ENCODE measurements at places on chromosomes 16 and 17.

- no peak for DNase-seq
These were observed 31.1 kb downstream of the SGSM2 start for GRCh38 chr17:2368359-2368758.

GRCh38 chr16:79698341-79698753 lies 97.8 kb upstream of the MAF start:
- DNase-seq = no peak

GRCh38 chr17:13244513-13244912 lies 226.7 kb upstream of the ELAC2 start:
- DNase-seq = no peak

- DNase-seq = no peak
These were observed 3.2 kb downstream of the AMFR start for GRCh38 chr16:56421976-56422669.

DNA sequence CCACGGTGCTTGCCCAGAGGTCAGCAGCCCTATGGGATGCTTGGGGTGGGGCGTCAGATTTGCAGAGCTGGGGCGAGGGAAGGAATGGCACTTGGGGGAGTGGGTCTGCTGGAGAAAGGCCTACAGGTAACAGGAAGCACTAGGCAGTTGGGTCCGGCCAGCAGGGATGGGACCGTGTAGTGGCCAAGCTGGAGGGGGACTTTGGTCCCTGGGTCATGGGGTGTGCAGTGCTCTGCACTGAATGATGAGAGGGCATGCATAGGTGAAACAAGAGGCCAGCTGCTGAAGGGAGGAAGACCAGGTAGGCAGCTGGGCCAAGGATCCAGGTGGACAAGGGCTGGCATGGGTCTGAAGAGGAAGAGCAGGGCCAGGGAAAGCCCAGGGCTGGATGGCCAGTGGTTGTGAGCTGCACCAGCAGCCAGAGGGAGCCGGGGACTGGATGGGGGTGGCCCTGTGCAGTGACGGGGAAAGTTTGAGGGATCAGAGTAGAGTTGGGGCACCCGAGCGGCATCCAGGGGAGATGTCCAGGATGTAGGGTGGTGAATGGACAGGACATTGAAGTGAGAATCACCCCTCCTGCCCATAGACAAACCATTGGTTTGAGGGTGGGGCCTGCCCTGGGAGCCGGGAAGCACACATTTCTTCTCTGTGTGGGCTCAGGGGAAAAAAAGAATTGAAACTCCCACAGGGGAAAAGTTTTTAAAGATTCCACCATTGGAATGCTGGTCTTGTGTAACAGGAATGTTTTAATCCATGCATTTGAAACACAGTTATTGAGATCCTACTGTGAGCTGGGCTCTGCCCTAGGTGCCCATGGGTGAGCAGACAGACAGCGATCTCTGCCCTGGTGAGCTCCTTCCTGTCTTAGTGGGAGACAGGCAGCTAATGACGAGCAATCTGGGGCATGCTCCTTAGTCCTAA lies 25.1 kb downstream of the RAI1 start:
- no peak for DNase-seq

DNA sequence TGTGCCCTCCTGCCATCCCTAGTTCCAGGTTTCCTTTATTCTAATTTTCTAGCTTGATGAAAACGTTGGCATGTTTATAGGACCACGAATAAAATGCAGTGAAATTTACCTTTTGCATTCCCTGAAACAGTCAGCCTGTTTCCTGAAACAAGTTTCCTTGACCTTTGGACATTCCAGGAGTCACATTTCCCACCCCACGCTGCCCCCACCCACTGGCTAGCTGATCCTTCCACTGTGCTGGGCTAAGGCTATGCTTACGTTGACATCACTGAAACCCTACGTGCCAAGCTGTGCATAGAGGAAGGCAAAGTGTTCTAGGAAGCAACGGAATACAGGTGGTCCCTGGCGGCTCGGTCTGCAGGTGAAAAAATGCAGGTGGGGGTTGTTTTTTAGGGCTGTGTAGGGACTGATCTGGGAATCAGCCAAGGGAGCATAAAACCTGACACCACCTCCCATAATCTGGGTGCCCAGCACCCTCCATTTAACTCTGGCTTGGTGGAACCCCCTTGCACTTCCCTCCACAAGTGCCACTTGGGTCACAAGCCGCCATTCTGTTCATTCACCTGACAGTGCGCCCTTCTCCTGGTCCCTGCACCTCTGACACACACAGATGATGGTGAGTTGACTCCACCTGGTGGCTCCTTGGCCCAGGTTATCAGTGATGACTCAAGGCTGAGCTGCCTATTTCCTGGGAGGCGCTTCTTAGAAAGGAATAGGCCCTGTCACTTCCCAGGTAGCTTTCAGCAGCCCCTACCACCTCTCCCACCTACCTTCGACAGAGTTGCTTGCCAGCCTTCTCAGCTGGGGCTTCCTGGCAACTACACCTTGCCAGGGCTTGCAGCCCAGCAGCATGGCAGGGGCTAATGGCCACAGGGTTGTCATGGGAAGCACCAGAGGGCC lies 83.7 kb downstream of the N4BP1 start:
- no peak for DNase-seq

DNA sequence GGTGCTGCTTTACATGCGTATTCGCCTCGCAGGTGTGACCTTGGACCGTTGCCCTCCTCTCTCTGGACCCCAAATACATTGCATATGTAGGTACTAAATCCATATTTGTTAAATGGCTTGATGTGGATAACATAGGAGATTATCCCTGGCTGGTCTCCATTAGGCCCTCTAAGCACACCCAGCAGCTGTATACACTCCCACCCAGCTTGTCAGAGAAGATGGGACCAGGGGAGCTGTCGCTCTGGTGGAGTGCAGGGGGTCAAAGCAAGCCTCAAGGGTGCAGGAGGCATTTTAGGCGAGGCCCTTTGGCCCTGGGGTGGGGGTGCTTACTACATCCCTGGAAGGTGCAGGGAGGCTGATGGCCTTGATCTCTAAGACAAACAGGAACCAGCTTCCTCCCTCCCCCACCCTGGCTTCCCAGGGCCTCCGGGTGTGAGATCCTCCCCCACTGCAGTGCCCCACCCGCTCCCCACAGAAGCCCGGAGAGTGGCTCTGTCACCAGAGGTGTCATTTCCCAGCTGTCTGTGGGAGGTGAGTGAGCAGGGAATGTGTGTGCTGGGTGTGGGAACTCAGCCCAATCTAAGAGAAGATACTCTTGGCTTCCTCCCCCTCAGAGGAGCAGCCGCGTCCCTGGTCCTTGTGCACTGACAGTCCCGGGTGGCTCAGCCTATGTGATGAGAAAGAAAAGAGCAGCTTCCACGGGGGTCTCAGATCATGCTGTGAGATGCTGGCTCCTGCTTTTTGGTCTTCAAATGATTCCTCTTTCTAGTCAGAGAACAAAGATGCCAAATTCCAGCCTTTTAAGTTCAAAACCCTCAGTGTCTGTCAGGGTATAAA lies 1.4 kb upstream of the VAMP2 start:
- peak; percentile 59 for DNase-seq

- DNase-seq = no peak
These were observed 11.9 kb upstream of the TEDC2 start for GRCh38 chr16:2447920-2448583.

GRCh38 chr16:72814226-72814625 lies 233.7 kb downstream of the ZFHX3 start:
- DNase-seq = no peak

DNA sequence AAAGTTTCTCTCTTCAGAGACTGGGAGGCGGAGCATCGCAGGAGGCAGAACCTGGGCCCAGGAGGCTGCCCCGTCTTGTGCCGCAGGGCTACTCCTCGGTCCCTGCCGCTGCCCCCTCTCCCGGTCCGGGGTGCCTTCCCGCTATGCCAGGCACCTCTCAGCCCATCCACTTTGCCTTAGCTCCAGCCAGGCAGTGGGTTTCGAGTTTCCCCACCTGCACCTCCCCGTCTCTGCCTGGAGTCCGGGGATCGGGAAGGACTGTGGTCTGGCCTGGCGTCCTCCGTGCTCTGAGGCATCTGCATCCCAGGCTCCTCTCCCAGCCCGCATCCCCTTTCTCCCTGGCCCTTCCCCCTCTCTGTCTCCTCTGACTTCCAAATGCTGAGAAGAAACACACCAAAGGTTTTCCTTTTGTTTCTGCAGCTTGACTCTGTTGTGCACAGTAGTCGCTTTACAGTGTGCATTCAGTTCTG lies 26.8 kb upstream of the PIK3R6 start:
- no peak for DNase-seq

GRCh38 chr16:12900599-12901203 lies 697 bp upstream of the SHISA9 start:
- peak; percentile 32 for DNase-seq

DNA sequence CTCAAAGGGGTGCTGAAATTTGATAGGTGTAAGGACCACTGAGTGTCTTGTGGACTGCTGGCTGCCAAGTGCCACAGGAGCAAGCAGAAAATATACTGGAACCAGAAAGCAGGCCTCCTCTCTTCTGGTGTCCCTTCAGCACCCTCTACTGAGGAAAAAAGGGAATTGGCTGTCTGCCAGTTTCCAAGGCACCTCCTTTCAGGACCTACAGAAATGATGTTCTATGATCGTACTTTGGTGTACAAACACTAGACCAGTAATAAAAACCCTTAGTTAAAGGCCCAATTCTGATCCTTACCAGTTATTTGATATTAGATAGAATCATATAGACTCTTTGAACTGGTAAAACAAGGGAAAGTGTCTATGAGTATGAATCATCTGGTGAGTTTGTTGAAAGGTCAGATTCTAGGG lies 35.8 kb upstream of the BCAS3 start:
- no peak for DNase-seq

DNA sequence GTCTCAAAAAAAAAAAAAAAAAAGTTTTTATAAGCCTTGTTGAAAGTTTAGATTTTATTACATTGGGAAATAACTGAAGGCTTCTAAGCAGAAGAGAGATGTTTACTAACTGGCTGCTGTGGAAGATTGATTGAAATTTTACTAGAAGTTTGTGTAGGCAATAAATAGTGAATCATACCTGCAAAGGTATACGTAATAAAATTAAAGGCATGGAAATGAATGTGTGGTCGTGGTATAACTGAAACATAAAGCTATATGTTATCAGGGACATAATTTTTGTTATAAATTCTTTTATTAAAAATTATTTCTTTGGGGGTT lies 8.7 kb downstream of the LUC7L3 start:
- no peak for DNase-seq

DNA sequence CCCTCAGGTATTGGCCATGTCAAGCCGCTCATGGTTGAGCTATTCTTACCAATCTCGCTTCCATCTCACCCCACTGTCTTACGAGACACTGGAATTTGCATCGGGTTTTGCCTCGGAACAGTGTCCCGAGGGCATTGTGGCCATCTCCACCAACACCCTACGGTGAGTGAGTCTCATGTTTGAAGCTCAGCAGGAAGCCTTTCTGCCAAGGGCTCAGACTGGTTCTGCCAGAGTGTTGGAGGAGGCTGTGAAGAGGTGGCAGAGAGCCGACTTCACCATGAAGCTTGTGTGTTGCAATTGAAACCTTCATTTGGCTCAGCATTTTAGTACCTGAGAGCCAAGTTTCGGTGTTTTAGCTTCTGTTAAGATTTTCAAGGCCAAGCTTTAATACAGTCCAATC lies 38.0 kb downstream of the SF3B3 start:
- no peak for DNase-seq

- no peak for DNase-seq
These were observed 190.7 kb upstream of the DYNLRB2 start for GRCh38 chr16:80350061-80350460.

DNA sequence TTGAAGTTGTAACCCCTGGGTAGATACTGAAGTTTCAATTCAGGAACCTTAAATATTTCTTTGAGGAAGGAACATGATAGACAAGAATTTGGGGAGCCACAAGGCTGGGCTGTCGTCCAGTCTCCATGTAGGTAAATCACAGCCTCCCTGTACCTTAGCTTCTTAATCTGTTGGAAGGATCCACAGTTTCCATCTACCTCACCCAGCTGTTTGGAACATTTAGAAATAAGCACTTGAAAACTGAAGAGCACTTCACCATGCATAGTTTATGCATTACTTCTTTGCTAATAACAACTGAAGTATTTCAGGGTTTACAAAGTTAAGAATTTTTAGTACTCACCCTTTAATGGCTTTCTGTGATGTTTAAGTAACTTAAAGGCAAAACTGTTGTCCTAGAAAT lies 17.2 kb downstream of the TXNDC11 start:
- no peak for DNase-seq

GRCh38 chr16:49575346-49576172 lies 202.0 kb downstream of the C16orf78 start:
- DNase-seq = no peak

GRCh38 chr16:54362591-54363206 lies 76.1 kb upstream of the IRX3 start:
- no peak for DNase-seq

GRCh38 chr16:67187175-67187890 lies 2.6 kb downstream of the EXOC3L1 start:
- no peak for DNase-seq

DNA sequence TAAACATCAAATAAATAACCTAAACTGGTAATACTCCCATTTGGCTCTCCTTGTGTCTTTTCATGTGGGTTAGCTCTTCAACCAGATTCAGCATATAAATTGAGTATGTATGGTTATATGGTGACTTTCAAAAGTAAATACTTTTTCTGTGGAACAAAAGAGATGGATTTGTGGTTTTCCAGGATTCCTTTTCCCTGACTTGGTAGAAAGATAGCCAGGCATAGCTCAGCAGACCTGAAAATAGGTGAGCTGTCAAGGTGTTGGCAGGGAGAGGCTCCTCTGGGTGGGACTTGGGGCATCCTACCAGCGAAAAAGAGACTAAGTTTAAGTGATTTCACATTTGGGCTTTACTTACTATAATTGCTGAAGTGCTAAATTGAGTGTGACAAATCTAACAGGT lies 80.3 kb downstream of the FTO start:
- DNase-seq = no peak

GRCh38 chr16:53056392-53056881 lies 1.6 kb downstream of the CHD9 start:
- no peak for DNase-seq

- DNase-seq = no peak
These were observed 46.0 kb upstream of the MMP2 start for GRCh38 chr16:55433030-55433429.

DNA sequence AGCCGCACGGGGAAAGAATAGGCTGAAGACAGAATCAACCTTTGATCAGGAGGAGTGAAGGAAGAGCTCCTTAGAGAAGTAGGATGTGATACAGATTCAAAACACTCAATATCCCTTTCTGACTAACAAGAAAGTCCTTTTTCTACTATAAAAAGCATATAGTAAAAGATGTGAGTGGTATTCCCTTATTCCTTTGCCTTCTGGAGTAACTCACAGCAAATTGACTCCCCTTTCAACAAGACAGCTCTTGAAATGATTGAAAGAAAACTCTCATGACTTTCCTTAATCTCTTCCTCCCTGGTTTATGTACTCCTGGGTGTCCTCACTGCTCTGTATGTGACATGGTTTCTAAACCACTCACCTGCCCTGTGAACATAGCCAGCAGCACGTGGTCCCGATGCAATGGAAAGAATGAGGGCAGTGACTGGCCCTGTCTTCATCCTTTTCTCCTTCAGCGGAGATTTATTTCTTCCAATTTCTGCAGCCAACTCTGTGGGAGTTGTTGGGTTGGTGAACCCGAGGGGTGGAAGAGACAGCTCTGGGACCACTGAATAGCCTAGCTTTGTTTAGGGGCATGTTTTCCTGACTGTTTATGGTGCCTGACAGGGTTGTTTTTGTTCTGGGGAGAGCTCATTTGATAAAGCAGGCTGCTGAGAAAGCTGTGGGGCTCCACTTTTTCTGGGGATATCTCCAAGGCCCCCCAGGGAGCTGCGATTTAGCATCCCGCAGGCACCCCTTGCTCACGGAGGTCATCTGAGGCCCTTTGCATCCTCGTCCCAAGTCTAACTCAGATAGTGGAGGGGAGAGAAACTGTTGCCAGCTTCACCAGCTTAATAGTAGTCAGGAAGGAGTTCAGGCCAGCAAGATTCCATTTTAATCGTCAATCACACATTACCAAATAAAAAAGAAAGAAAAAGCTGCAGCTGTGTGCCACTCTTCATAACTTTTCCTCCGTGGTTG lies 46.7 kb downstream of the MAP2K6 start:
- no peak for DNase-seq
